ENCODE measurements at places on chromosomes 13 and 19.

- no peak for DNase-seq
Measured at GRCh38 chr19:17339088-17339741, 1.9 kb downstream of the GTPBP3 start.

GRCh38 chr19:31534231-31534630, 185.0 kb upstream of the TSHZ3 start:
- no peak for DNase-seq

DNA sequence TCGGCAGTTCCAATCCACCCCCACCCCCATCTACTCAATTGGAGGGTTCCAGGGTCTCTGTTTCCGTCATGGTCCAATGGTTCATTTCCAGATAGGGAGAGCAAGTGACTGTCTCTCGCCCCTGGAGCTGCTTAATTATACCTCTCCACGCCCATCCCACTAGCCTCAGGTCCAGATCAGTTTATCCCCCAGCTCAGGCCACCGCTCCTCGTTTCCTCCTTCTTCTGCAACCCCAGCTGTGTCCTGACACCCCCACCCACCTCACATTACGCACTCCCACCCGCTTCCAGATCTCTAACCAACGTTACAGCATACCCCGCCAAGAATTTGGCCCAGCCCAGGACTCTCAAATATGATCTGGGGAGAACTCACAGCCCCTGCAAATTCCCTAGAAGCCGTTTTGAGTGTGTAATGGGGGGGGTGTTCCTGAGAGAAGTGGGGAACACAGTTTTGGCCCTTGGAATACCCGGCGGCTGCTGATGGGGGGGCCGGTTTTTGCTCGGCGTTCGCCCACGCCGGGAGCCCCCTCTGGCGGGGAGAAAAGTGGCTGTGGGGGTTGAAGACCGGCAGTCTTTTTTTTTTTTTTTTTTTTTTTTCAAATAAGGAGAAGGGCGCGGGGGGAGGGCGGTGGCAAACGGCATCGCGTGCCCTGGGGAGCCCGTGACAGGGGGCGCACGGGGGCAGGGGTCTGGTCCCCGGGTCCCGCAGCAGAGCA, 1.7 kb upstream of the PDE4A start:
- DNase-seq = no peak

GRCh38 chr13:32381539-32381938, 46.4 kb downstream of the N4BP2L1 start:
- DNase-seq = peak; percentile 24

- DNase-seq = no peak
Measured at GRCh38 chr19:2987797-2988196, 10.4 kb downstream of the TLE6 start.

GRCh38 chr13:113383089-113383488, 19.2 kb upstream of the GRTP1 start:
- DNase-seq = no peak

DNA sequence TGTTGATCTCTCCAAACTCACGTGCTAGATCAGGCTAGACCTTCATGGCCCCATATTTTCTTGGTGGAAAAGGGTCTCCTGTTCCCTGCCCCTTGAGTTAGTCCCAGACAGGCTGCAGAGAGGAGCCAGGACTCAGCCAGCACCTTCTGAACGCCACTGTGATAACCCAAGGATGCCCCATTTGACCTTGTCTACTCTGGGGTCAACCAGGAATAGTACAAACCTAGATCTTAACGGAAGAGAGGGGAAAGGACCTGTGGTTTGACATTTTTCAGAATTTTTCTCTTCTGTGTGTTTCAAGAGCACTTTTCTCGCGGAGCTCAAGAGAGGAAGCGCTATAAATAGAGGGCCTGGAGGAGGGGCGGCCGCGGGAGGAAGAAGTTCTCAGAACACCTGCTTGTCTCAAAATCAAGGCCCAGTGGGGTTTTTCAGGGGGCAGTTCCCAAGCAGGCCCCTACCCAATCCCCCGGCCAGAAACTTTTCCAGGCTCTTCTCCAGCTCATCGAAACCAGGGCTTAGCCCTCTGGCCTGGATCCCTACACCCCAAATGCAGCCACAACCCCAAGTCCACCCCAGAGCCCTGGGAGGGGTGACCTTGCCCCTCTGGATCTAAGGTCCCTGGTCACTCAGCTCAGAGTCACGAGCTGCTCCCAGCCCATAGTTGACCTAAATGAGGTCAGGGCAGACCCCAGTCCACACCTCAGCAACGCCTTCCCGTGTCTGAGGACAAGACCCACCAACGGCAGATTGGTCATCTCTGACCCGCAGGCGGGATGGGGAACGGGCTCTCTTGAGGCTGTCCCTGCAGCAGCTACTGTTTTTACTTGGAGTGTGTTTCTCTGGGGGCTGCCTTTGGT, 75.6 kb upstream of the TM9SF2 start:
- no peak for DNase-seq

DNA sequence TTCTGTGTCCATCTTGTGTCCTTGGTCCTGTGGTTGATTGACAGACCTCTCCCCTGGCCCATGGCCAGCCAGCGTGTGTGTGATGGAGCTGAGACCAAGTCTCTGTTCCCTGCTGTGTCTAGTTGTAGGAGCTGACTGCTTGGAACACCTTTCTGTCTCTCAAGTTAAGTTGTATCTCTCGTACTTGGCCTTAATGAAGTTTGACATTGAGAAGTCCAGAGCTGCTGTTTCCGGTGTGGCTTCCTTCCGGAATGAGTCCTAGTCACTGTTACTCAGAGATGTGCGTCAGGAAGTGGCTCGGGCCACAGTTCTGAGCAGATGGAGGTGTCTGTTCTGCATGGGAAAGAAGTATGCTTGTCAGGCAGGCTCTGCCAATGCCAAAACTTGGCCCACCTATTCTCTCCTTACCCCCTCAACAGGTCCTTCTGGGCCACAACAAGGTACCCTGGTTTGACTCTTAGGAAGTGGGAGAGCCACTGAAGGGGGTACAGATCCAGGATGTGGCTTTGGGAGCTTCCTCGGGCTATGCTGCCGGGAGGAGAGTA, 54.3 kb downstream of the GATAD2A start:
- DNase-seq = peak; percentile 36

- DNase-seq = no peak
Measured at GRCh38 chr13:56718791-56719190, 421.9 kb upstream of the PRR20A start.

- DNase-seq = no peak
Measured at GRCh38 chr13:91195789-91196188, 151.7 kb upstream of the MIR17HG start.

DNA sequence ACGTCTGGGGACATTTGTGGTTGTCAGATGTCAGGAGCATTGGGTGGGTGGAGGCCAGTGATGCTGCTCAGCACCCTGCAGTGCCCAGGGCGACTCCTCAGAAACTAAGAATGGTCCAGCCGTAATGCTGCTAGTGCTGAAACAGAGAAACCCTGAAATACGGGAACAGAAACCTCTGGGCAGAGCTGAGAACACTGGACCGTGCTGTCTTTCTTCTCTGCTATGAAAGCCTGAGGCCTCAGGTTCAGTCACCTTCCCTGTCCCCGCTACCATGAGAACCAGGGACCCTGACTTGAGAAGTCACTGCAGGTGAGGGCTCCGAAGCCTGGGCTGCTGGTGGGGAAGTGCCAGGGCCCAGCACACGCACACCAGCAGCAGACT, 13.4 kb downstream of the CAPS start:
- DNase-seq = no peak

GRCh38 chr19:50257141-50257540, 53.7 kb downstream of the MYH14 start:
- no peak for DNase-seq

GRCh38 chr19:42175952-42176648, 41.4 kb downstream of the DEDD2 start:
- no peak for DNase-seq

DNA sequence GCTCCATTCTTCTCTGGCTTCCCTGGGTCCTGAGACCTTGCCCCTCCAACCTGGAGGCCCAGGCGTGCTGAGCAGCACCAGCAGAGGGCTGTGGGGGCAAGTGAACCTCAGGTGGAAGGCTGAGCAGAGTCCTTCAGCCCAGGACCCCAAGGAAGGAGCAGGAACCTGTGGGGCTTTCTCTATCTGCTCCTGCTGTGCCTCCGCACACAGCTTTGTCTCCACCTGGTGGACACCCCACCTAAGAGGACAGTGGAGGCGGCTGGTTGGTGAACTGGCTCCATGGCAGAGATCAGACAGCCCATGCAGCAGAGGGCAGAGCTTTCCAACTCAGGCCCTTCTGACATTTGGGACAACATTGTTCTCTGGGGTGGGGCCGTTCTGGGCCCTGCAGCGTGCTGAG, 19.7 kb downstream of the ZFR2 start:
- DNase-seq = no peak

GRCh38 chr13:61531383-61532065, 115.9 kb upstream of the PCDH20 start:
- DNase-seq = no peak

DNA sequence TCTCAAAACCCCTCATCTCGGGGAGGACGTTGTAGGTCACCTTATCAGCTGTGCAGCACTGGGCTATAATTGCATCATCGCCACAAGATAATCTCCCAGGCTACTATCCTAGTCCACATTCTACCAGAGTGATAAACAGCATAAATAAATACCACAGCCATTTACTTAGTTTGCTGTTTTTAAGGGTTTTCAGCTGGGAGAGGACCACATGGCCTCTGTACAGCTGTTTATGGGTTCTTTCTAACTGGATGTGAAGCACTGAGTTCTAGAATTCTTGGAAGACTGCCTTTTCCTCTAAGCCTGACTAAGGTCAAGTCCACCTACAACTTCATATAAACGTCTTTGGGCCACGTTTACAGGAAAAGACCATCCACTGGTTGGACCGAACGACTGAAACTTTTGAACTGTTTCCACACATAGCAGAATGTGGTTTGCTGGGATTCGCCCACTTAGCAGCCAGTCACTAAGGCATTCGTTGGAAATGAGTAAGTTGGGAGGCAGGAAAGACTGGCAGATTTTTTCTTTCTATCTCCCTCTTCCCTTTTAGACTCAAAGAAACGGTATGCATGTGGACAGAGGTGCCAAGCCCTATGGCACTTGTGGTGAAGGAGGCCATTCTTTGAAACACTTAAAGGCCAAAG, 752.5 kb upstream of the SGCG start:
- DNase-seq = no peak

- no peak for DNase-seq
Measured at GRCh38 chr13:102993348-102993747, 72.9 kb downstream of the SLC10A2 start.

DNA sequence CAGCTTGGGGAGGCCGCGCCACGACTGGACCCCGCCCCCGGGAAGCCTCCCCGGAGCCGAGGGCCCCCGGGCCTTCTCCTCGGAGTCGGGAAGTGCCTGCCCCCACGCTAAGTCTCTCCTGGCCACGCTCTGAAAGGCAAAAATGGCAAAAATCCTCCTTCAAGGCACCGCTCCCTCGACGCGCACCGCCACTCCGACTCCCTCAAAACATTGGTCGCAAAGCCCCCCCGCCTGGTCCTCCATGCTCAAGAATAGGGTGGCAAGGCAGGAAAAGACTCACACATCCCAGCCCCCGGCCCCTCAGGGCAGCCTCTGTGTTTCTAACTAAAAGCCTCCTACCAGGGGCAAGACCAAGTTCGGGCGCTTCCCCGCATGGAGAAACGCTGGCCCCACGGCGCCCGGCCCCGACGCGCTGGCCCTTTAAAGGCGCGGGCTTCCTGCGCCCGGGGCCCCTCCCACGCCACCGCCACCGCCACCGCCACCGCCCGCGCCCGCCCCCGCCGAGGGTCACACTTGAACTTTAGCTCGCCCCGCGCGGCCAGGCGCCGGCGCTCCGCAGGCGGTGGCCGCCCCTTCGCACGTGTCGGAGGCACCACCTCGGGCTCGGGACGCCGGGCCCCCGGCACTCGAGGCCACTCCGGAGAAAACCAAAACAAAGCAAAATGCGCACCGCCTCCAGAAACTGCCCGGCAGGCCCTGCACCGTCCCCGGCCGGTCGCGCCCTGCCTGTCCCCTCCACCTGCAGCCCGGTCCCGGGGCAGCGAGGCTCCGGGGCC, 1.9 kb downstream of the FOXO1 start:
- peak; percentile 43 for DNase-seq

DNA sequence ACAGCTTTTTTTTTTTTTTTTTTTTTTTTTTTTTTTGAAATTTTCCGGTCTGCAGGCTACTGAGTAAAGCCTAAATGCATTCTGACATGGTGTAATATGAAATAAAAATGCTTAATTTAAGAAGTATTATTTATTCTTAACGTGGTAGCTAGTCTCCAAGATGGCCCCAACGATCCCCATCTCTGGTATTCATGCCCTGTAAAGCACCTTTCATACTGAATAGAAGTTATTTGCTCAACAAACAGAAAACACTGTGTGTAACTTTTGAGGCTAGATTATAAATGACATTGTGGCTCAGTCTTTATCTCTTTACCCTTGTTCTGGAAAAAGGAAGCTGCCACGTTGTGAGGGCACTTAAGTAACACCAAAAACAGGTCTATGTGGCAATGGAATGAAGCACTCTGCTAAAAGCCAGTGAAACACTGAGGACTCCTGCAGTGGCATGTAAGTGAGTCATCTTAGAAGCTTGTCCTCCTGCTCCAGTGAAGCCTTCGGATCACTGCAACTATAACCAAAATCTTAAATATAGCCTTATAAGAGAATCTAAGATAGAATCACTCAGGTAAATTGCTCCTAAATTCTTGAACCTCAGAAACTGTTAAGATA, 128.7 kb downstream of the UGGT2 start:
- DNase-seq = peak; percentile 90

DNA sequence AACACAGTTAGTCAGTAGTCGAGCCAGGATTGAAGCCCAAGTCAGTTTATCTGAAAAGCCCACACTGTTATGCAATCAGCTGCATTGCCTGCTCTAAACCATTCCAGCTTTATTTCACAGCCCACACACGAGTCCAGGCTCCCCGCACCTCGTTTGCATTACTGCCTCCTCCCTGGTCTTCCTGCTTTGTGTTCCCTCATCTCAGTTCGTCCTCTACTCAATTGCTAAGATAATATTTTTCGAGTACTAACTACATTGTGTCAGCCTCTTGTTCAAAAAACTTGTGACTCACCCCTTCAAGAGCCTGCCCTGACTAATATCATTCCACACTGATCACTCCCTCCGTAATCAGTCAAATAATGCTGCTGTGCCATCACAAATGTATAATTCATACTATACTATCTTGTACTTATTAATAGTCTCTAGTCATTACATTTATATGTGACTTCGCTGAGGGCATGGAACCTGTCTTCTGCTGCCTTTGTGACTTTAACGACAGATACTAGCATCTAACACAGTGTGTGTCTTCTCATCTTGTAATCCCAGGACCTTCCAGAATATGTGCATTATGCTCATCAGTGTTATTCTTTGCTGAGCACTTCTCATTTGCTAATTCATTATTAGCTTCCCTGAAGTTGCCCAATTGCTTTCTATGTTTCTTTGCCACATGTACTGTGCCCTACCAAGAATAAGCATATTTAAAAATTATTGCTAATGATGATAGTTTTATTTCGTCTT, 26.2 kb upstream of the WDFY2 start:
- peak; percentile 45 for DNase-seq

DNA sequence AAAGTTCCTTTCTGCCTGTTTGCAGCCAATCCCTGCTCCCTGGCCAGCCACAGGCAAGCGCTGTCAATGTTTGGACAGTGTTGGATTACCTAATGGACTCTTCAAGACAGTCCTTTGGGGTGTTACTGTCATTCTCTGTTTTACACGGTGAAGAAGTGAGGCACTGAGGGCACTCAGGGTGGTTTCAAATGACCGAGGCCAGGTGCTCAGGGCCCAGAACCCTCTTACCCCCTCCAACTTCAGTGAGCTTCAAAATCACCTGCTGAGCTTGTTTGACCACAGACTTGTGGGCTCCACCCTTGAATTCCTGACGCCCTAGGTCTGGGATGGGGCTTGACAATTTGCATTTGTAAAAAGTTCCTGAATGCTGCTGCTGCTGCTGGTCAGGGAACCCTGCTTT, 97.9 kb downstream of the GGACT start:
- no peak for DNase-seq
